ENCODE measurements at places on chromosomes 3 and 15.

GRCh38 chr3:58519668-58520402 is 17.2 kb downstream of the ACOX2 start:
- DNase-seq, result no peak

DNA sequence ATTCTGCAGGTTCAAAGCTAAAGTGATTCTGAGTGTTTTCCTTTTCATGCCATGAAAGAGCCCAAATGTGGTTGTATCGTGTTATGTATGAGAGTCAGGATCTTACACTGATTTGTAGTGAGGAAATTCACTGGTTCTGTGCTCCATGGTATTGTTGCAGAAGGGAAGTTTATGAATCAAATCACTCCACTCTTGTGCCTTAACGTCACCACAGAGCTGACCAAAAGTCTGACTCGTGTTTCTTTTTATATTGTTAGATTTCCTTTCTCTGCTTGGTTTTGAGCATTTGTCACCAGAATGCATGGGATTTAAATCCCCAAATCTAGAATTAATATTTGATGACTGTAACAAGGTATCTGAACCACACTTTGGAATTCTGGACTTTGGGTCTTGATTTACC is 29.1 kb upstream of the SLC30A4 start:
- no peak for DNase-seq

DNA sequence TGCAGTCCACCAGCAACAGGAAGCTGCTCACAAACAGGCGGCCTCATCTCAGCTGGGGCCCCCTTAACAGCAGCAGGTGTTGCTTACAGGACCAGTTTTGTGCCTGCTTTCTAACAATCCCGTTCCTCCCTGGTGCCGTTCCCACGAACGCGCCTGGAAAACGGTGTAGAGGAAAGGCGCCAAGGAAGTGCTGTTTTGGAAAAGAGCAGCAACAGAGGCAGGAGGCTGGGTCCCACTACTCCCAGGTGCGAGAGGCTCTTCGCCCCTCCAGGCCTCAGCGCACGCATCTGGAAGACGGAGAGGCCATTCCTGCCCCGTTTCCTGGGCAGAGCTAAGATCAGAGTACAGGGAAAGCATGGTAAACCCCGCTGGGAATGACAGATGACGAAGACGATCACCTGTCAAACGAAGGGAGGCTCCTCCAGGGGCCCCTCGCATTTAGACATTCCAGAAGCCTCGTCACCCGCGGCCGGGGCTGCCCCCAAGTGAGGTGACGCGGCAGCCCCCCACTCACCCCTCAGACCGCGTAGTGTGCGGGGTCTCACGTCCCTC is 603 bp downstream of the SCAPER start:
- DNase-seq, result no peak

- peak; percentile 51 for DNase-seq
Measured at GRCh38 chr15:68209272-68209671, 4.1 kb upstream of the CALML4 start.

DNA sequence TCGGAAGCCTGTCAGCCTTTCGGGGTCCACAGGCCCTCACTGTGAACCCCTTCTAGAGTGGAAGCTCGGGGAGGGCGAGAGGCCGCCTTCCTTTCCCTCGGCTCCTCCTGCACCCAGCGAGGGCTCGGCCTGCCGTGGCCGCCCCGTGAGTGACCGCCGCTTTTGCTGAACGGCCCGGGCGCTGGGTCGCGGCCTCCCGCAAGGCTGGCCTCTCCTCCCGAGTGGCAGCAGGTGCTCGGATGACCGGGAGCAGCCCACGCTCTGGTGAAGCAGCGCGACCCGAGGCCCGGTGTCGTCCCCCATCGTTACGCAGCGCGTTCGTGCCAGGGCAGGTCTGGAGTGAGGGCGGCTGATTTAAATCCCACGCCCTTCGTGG is 53.8 kb downstream of the LRRK1 start:
- DNase-seq, result peak; percentile 73

DNA sequence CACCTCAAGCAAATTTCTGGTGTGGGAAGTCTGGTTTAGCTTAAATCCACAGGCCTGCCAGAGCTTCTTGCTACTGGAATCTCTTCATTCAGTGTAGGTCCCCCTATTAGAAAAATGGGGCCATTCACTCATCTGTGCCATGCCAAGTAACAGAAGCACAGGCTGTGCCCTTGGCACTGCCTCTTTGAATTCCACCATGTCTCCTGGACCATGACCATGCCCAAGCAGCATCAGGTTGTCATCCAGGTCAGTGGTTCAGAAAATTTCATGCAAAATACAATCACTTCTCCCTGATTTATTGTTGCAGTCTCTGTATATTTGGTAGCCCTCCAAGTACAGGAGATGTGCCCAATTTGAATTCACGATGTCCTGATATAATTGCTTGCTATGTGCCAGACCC is 602.1 kb upstream of the ZNF385D start:
- no peak for DNase-seq

DNA sequence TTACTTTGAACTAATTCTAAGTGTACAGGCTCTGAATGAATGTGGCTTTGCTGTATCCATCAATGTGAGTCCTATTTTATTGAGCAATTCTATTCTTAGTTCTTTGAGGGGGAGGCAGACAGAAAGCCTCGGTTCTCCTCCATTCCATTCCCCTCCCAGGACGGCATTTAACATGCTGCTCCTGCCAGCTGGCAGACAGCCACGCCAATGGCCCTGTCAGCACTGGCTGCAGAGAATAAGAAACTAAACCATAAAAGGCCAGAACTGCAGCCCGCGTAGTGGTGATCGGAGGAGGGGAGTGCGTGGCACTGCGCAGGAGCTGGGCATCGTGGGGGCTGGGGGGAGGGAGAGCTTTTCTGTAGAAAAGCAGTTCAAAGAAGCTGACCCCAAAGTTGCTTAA is 76.0 kb upstream of the HACD2 start:
- no peak for DNase-seq

- DNase-seq, result no peak
Measured at GRCh38 chr3:123383091-123384053, 65.5 kb downstream of the ADCY5 start.

DNA sequence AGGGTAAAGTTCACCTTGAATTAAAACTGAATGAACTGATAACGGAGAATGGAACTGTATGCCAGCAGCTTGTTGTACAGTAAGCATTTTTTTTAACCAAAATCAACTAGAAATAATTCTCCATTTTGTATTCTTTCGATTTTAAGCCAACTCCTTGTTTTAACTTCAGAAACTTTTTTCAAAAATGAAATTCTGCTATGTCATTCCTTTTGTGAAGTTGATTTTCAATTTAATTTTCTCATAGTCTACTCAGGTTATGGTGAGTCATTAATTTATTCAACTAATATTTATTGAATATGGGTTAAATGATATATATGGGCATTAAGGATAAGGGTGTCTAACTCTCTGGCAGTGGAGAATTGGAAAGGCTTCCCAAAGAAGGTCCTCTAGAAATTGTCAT is 53.7 kb downstream of the RASA2 start:
- no peak for DNase-seq

DNA sequence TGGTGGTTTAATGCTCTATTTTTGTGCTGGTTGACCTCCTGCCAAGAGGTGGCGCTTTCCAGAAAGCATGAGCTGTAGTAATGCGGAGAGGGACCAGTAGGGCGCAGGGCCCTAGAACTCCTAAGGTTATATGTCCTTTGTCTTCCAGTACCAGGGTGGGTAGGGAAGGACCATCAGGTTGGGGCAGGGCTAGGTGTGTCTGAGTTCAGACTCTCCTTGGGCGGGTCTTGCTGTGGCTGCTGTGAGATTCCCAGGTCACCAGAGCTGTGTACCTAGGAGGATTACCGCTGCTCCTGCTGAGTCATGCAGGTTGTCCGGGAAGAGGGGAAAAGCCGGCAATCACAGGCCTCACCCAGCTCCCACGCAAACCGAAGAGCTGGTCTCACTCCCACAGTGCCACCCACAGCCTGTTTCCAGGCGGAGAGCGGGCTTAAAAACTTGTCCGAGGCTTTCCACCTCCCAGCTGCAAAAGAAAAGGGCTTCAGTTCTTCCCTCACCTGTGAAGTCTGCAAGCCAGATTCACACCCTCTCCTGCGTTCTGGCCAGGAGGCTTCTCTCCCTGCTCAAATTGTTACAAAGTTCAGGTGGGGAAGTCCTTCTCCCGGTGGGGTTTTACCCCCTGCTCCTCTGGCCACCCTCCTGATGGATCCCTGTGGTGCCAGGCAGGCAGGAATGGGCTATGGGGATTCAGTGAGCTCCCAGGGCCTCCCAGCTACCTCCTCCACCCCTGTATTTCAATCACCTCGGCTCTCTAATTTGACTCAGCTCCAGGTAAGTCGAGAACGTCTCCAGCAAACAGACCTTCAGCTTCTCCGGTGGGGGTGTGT is 37.7 kb upstream of the BCHE start:
- no peak for DNase-seq

- DNase-seq, result no peak
Measured at GRCh38 chr3:44146073-44146472, 95.6 kb upstream of the TOPAZ1 start.

GRCh38 chr15:92140796-92141195 is 252.9 kb upstream of the ST8SIA2 start:
- DNase-seq, result no peak

GRCh38 chr15:82663186-82663600 is 16.0 kb upstream of the CPEB1 start:
- no peak for DNase-seq

DNA sequence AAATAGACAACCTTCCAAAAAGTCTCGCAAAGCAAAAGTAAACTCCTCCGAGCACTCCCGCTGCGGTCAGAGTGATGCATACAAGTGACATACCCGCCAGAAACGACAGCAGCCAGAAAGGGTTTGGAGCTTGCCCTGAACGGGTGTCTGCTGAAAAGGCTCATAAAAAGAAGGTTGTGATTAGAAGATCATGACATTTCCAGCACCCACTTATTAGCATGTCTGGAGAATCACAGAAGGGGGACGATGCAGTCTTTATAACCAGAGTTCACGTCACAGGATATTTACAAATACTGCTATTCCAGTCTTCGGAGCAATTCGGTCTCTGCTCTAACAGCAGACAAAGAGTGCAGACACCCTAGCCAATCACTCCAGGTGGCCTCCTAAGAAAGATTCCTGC is 59.1 kb upstream of the FRMD4B start:
- DNase-seq, result no peak

- no peak for DNase-seq
Measured at GRCh38 chr3:123396171-123397049, 52.5 kb downstream of the ADCY5 start.

DNA sequence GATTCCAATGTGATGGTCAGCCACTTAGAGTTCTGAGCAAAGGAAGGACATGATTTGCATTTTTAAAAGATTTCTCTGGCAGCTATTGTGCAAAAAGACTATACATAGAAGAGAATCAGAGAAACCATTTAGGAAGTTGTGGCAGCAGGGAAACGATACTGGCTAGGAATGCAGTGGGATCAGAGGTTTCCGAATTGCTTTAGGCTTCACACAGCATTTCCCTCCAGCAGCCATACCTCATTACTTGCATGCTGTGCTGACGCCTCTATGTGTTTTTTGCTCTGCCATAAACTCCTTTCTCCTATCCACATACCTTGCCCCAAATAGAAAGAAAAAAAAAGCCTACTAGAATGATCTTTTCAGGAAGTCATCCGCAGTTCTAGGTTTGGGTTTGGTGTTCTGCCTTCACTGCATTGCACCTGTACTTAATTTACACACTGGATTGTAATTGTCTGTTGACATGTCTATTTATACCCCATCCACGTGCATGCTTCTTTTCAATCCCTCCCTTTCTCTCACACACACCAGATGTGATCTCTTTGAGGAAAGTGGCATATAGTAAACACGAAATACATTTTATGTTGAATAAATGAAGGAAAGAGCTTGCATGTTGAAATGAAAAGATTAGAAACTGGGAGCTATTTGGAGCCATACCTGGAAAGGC is 860.3 kb upstream of the SEMA6D start:
- no peak for DNase-seq

GRCh38 chr3:123750659-123751420 is 133.3 kb downstream of the MYLK start:
- DNase-seq, result no peak

GRCh38 chr15:68578175-68578979 is 416 bp upstream of the CORO2B start:
- no peak for DNase-seq

DNA sequence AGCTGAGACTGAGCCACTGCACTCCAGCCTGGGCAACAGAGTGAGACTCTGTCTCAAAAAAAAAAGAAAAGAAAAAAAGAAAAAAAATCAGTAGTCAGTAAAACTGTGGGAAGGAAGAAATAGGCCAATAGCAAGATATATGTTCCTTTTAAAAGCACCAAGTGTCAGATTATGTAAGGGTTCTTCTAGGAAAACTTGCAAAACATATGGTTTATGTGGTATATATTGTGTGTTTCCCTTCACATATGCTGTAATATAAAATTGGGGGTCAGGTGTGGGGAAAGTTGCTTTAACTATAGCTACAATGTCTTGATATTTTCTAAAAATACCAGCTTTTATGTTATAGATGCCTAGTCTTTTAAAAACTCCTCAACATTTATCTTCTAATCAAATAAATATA is 64.6 kb downstream of the ESYT3 start:
- DNase-seq, result no peak

DNA sequence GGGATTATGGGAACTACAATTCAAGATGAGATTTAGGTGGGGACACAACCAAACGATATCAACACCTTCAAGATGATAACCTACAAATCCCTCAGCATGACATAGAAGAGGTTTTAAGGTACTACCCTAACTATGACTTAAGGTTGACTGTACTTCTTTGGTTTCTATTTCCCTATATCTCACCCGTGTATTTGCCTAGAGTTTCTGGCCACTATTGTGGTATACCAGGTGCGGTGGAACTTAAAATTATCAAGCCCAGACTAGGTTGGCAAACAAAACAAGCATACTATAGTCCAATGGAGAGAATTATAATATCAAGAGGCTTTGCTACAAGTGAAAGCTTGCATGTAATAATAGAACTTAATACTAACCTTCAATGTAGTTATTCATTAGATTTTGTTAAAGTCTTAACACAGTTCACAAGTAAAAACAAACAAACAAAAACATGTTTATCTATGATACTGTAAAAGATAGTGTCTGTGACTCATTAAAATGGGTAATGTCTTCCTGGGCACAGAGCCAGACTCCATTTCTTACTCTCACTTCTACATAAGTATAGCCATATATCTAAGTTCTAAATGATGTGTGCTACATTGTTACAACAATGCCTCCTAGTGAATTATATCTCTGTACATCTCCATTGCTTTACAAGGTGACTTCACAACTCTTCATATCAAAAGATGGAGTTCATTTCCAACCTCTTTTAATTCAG is 479.1 kb downstream of the ZBBX start:
- no peak for DNase-seq

DNA sequence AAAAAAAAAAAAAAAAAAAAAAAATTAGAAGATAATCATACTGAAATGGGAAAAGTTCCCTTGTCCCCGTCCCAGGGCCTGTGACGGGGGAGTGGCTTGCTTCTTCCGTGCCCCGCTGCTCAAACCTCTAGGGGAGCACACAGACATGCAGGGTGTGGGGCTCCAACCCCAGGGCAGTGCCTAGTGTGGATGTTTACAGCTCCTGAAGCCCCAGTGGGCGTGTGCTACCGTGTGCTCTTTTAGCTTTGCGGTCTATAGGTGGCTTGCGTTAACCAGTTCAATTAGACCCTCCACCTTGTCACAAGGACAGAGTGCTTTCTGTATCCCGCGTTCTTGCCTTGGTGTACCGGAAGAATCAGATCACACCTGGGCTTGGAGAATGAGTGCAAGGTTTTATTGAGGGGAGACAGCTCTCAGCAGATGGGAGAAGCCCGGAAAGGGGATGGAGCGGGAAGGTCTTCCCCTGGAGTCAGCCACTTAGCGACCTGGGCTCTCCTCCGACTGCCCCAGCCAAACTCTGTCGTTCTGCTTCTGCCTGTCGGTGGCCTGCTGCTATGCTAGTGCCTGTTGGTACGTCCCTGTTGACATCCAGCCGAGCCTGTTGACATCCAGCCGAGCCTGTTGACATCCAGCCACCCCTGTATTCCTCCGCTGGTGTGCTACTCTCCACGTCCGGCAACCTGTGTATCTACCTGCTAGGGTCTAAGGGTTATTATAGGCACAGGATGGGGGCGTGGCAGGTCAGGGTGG is 569.8 kb downstream of the VGLL3 start:
- DNase-seq, result no peak
